ENCODE measurements at places on chromosomes 16 and 17. TPM values are rescaled to one million over a fixed set of nuclear protein-coding genes. Genes with fewer than 3 reads are reported as not detected.

The ESRP2 gene
- not detected for total RNA-seq

The CCL17 gene
- total RNA-seq = not detected

The TNK1 gene
- total RNA-seq = 5.2 TPM

The PRSS53 gene
- 10.9 TPM for total RNA-seq

The CMTM4 gene
- 1.3 TPM for total RNA-seq

The CD79B gene
- total RNA-seq = 17.0 TPM

The CES1 gene
- not detected for total RNA-seq

DNA sequence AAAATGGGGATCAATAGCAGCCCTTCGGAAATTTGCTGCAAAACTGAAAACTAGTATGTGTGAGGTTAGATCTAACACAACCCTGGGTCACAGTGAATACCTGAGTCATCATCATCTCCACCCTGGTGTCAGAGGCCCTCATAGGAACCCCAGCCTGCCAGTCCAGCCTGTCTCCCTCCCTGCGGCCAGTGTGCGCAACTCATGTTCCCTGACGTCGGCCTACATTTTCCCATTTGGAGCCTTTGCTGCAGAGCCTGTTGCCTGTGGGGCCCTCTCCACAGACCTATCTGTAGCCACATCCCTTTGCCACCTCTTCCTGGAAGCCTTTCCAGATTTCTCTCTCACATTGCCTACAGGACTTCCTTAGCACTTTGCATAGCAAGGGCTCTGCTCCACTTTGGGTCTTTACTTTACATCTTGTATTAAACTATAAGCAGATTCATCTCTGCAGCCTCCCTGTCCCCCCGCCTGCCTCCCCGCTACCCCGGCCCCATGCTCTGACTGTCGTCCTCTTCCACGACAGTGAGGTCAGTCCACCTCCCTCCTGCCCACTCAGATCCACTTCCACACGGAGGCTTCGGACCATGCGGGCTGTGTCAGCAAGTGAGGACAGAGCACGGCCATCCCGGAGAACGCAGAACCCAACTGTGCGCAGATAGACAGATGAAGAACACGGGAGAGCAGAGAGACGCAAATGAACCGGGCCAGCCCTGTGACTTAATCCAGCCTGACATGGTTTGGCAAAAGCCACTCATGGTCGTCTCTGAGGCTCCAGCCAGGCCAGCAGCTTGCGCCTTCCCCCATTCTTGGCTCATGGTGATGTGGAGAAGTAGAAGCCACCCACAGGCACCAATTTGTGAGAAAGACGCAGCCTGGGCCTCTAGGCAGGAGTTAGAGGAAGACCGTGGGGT, 31.0 kb downstream of the NGFR start:
- H3K27ac ChIP-seq = no peak overlapping the region
- H3K4me1 ChIP-seq = peaks cover 3% of the 10 kb centered on the region
- no peak for DNase-seq
- peaks cover 12% of the 10 kb centered on the region for H3K27me3 ChIP-seq
- no peak overlapping the region for H3K4me3 ChIP-seq
- H3K36me3 ChIP-seq = no peaks in the 10 kb centered on the region

DNA sequence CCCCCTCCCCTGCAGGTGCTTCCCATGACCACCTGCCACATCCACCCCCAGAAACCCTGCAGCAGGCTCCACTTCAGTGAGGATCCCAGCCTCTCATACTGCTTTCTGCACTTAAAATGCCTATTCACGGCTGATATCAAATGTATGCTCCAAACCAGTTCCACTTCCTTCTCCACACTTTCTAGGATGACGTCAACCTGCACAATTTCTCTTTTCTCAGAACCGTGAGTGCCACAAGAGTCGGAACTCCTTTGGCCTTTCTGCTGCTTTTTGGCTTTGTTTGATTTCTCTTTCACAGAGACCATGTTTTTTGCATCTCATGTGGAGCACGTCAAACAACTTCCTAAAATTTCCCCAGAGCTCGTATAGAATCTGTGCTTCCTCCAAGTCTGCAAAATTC, 378.8 kb upstream of the TNRC6C start:
- no peak for DNase-seq
- H3K4me1 ChIP-seq = peaks cover 10% of the 10 kb centered on the region
- H3K27me3 ChIP-seq = peaks cover 15% of the 10 kb centered on the region
- peak overlapping the region; percentile 55 for H3K4me3 ChIP-seq
- no peaks in the 10 kb centered on the region for H3K36me3 ChIP-seq
- peak overlapping the region; percentile 40 for H3K27ac ChIP-seq

DNA sequence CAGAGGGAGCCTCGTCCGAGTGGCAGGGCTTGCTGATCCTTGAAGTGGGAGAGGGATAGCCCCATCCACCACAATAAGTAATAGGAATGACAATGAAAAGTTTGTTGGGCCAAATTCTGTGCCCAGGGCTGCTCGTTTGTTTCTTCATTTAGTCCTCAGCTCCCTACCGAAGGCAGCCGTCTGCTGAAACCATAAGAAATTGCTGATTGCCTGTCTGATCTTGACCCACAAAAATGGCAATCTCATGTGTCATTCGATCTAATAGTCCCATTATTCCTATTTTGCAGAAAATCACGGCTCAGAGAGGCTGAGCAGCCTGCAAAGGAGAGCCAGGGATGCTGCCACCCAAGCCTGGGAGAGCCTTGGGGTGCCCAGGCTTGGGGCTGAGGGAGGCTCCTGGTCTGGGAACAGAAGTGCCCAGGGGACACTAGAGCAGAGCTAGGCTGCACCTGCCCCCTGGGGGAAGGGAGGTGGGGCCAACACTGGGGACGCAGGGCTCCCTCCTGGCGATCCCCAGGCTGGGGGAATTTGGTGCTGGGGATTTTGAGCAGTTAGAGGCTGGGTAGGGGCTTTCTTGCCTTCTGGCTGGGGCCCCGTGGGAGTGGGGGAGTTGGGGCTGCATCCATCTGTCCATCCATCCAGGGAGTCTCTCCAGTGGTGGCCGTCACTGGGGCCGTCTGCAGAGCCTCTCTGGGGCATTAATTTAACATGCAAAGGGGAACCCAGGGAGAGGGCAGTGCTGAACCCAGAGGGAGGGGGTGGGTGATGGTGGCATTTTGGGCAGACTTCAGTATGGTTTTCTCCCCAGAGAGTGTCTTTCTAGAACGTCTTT, 53.5 kb downstream of the SOCS1 start:
- no peak for DNase-seq
- H3K4me1 ChIP-seq = peaks cover 45% of the 10 kb centered on the region

DNA sequence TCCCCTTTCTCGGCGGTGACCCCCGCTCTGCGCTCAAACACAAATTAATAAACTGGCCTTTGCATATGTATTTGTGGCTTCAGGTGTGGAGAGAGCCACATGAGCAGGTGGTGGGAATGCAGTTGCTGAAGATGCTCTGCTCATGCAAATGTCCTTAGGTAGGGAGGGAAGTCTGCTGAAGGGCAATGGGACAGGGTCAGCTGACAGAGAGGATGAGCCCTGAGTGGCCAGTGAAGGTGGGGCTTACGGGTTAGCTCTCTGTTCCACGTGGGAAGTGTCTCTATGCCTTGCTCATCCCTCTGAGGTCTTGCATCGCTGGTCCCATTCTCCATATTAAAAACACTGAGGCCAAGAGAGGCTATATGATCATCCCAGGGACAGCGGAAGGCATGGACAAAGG, 74.2 kb upstream of the CCL1 start:
- DNase-seq = no peak
- no peak overlapping the region for H3K4me3 ChIP-seq
- H3K4me1 ChIP-seq = no peaks in the 10 kb centered on the region

DNA sequence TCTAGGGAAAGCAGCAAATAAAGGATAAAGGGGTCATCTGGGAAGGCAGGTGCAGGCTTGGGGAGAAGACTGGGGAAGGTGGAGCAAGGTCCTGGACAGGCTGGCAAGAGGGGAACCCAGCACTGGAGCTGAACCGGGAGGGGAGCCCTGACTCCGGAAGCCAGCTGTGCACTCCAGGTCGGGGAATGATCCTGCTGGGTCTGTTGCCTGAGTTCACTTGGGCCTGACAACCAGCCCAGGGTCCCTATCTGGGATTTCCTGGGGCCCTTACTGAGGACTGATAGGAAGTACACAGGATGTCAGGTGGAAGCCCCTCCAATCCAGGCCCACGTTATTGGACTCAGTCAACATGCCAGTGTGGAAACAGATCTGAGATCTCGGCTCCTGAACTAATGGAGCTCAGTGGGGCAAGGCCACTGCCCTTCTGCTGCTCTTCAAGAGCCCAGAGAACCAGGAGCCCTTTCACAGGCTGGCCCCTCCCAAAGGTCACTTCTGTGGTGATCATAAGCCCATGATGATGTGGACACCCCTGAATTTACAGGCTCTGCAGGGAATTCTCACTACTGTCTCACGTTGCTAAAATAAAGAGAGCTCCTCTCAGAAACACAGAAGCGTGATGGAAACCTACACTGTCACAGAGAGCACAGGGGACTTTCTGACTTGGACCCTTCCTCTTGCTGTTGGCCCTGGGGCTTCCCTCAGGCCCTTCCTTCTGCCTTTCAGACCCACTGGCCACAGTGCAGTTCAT, 19.9 kb upstream of the PITPNM3 start:
- no peak overlapping the region for H3K27ac ChIP-seq
- peaks cover 14% of the 10 kb centered on the region for H3K4me1 ChIP-seq
- H3K36me3 ChIP-seq = peaks cover 8% of the 10 kb centered on the region
- H3K27me3 ChIP-seq = no peaks in the 10 kb centered on the region
- no peak for DNase-seq
